Heart right ventricle (tissue), 16 donors: ENCODE measurements at places on chromosomes 7 and 10.
A peak's percentile ranks its signal among the peaks of the same experiment; 100 is the strongest.

DNA sequence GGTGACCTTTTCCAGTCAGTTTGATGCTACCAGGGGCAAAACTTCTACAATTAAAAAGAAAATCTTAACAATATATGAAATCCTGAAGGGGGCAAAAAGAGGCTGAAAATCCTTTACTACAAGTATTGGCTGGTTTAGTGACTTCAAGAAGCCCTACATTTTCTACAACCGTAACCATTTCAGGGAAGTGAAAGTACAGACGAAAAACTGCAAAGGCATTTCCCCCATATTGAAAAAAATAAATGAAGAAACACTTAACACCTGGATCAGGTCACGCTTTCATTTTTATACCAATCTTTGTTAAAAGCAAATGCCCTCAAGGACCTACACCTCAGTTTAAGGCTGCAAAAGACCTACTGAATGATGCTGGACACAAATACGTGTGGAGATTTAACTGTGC lies 38.6 kb downstream of the IL6 start:
- no peak for DNase-seq

GRCh38 chr7:36736899-36737211 lies 12.6 kb upstream of the AOAH start:
- DNase-seq = no peak

DNA sequence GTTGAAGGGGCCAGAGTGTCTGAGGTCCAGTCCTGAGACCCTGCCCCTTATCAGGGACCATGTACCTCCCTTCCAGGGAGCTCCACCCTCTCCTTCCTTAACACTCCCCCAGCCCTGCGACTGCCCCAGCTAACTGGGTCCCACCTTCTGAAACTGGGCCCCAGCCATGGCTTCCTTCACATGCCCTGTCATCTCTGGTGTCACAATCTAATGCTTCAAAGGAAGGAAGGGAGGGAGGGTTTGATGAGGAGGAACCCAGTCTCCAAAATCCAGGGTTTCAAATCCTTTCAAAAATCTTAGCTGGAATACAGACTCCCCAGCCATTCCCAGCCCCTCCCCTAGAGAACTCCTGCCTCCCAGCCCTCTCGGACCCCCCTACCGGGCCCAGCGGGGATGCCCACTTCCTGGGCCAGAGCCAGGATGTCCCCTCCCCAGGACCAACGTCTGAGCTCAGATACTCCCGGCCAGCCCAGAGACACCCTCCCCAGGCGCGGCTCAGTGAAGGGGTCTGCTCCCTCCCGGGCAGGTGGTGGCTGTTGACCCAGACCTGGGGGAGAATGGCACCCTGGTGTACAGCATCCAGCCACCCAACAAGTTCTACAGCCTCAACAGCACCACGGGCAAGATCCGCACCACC lies 18.0 kb downstream of the C10orf105 start:
- DNase-seq = no peak

- DNase-seq = no peak
Observed at GRCh38 chr10:78349911-78350663, 316.4 kb downstream of the RPS24 start.

GRCh38 chr10:5434017-5434753 lies 21.8 kb downstream of the NET1 start:
- no peak for DNase-seq

DNA sequence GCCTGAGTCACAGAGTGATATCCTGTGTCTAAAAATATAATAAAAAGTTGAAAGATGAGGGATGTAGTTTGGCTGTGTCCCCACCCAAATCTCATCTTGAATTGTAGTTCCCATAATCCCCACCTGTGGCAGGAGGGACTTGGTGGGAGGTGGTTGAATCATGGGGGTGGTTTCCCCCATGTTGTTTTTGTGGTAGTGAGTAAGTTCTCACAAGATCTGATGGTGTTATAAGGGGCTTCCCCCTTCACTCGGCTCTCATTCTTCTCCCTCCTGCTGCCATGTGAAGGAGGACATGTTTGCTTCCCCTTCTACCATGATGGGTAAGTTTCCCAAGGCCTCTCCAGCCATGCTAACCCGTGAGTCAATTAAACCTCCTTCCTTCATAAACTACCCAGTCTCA lies 25.1 kb upstream of the UBE3C start:
- DNase-seq = no peak

- no peak for DNase-seq
Observed at GRCh38 chr7:30450240-30450982, 28.2 kb downstream of the NOD1 start.

DNA sequence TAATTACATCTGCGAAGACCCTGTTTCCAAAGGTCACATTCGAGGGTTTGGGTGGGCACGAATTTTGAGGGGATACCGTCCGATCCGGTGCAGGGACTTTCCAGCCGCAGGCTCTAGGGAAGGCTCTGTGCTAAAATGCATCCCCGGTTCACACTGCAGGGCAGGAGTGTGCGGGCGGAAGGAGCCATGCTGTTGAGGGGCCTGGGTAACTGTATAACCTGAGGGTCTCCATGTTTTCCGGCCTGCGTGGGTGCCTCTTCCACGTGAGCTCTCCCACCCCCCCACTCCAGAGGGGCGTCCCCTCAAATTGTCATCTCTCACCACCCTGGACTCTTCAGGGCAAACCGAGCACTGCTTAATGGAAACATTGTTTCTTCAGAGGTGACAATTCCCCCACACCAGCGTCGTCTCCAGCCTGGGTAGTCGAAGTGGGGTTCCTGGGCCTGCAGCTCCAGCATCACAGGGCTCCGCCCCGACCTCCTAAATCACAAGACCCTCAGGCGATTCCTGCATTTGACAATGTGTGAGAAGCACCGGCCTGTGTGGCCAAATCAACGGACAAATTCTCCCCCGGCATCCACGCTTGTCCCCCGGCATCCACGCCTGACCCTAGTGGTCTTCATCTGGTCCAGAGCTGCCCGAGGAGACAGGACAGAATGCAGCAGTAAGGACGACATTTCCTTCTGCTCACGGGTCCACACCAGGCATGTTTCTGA lies 51.2 kb downstream of the FOXL3 start:
- no peak for DNase-seq

DNA sequence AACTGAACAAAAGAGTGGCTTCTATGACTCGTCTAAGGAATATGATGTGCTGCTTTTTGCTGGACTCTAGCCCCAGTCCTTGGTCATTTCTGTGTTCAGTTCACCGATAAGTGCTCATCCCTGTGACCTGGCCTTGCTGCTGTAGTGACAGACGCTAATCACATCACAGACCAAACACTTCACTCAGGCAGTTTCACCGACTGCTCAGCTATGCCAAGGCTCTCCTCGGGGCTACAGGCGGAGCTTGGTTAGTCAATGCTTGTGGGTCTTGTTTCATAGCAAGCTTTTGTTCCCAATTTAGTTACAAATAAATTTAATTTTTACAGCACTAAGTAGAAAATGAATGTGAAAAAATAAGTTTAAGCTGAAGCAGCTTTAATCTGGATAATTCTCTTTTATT lies 190.8 kb upstream of the PRKCQ start:
- DNase-seq = no peak

- no peak for DNase-seq
Observed at GRCh38 chr10:34880817-34881216, 65.7 kb upstream of the PARD3 start.

GRCh38 chr7:1316086-1316485 lies 83.4 kb downstream of the UNCX start:
- DNase-seq = no peak

DNA sequence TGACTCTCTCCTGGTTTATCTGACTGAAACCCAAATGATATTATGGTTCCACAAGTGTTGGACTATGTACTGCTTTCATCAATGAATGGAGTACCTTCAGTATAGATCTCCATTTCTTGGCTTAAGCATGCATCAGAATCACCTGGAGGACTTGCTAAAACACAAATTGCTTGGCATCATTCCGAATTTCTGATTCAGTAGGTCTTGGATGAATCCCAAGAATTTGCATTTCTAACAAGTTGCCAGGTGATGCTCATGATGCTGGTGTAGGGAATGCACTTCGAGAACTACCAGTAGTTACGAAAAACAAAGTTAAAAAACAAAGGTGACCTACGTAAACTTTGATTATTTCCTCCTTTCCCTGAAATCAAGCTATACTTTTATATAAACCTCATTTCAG lies 119.0 kb upstream of the FEZF1 start:
- DNase-seq = no peak

GRCh38 chr7:106485031-106485551 lies 175.9 kb downstream of the CCDC71L start:
- no peak for DNase-seq

DNA sequence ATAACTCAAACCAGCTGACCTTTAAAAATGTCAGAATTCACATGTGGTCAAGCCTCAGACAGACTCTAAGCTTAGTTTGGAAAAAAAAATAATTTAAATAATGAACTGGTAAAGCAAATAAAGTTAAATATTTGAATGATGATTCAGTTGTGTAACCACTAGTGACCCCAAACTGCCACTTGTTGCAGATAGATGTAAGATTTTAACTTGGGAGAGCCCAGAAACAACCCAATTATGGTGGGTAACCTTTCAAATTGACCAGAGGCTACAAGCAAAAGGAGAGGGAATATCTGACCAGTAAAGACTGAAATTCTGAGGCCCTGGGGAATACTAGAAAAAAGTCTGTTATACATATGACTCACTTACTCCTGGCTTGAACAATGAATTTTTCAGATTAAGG lies 268.1 kb downstream of the HPSE2 start:
- no peak for DNase-seq

DNA sequence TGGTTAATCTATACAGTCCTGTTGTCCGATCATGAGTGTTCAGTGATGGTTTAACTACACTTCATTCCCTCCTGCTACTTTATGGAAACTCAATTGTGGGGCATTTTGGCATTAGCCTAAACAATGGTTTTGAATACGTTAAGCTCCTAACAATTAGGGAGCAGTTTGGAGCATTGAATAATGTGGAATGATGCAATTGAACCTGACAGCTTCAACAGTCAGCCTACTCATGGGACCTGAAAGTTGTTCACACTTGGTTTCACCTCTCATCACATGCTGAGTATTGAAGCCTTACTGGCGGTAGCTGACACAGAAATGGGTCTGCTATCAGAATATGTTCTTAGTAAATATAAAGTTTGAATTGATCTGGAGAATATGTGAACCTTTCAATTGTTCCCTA lies 186.1 kb downstream of the MLLT10 start:
- DNase-seq = no peak

DNA sequence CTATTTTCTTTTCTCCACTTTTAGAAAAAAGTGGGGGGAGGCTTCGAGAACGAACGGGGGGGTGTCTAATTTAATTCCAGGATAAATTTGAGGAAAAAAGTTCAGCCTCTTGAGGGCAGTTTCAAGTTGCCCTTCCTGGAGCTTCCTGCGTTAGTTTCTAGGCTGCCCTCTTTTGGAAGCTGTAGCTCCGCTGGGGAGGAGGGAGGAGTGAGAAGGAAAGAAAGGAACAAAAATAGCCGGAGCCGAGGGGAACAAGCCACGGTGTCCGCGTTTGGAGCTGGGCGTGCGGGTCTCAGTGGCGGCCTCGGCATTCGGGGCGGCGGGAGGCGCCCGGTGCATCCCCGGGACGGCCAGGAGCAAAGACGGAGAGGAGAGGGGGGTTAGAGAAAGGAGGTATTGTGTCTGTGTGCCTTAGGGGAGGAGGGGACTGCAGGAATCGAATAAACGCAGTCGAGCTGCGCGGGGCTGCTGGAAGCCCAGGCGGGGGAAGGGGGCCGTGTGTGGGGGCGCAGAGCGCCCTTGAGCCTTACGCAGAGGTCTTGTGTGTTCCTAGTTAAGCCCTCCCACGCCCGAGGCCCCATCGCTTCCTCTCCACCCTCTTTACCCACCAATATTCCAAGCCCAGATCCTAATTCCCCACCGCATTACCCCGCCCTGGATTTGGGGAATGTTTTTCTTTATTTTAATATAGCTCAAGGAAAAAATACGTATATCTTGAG lies 2.0 kb upstream of the TNRC18 start:
- DNase-seq = peak; percentile 67

- peak; percentile 45 for DNase-seq
Observed at GRCh38 chr7:100472854-100473499, 6.0 kb downstream of the TSC22D4 start.

DNA sequence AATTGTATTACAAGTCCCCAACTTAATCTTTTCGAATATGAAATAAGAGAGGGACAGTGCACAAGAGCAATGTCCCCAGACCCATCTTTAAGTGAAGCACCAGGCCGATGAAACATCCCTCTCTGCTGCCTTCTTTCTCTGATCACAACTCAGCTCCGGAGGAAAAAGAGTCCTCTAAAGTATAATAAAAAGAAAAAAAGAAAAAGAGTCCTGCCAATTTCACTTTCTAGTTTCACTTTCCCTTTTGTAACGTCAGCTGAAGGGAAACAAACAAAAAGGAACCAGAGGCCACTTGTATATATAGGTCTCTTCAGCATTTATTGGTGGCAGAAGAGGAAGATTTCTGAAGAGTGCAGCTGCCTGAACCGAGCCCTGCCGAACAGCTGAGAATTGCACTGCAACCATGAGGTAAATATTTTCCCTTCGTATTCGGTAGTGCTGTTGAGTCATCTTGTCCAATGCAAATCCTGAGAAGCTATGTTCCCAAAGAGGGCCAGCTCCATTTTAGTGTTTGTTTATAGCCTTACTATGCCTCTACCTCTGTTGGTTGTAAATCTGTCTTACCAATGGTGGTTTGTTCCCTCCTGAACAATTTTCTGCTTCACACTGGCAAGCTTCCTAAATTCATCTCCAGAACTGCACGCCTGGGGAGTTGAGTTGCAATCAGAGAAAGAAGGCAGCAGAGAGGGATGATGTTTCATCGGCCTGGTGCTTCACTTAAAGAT lies at the start of gene IFIT2:
Gene IFIT2 (plus strand): TSS at position 326 of the 725 bp plus-strand sequence. CDS start 78 bp downstream, at position 404.
- DNase-seq = no peak

- no peak for DNase-seq
Observed at GRCh38 chr7:40810274-40810673, 675.5 kb downstream of the SUGCT start.

DNA sequence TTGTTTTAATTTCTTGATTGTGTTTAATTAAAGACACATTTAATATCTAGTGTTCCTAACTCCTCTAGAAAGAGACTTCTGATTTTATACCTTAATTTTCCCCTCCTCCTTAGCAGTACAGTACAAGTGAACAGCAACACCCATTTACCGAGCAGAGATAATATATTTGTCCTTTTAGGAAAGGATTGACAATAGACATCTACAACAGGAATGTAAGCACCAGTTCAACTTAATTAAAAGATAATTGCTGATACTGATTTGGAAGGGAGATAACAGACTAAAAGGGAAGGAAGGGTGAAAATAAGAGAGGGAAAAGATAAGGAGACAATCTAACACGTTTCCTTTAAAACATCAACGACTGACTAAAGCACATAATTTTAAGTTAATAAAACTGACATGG lies 119.3 kb downstream of the SRPK2 start:
- DNase-seq = no peak

DNA sequence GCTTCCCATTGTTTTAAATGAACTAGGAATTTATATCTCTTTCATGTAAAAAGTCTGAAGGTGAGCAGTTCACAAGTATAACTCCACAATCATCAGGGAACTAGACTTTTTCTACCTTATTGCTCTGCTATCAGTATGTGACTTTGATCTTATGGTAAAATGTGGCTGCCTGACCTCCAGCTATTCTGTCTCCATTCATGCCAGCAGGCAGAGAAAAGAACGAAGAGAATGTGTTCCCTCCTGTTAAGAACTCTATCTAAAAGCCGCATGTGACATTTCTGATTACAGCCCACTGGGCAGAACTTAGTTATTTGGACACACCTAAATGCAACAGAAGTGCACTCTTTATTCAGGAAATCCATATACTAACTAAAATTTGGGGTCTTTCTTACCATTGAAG lies 102.8 kb upstream of the MBL2 start:
- no peak for DNase-seq
